MG63 (cell line): ENCODE measurements at places on chromosomes 1 and 21.
A peak's percentile ranks its signal among the peaks of the same experiment; 100 is the strongest.

GRCh38 chr1:172382406-172382805 lies 38.1 kb upstream of the C1orf105 start:
- DNase-seq, result no peak

DNA sequence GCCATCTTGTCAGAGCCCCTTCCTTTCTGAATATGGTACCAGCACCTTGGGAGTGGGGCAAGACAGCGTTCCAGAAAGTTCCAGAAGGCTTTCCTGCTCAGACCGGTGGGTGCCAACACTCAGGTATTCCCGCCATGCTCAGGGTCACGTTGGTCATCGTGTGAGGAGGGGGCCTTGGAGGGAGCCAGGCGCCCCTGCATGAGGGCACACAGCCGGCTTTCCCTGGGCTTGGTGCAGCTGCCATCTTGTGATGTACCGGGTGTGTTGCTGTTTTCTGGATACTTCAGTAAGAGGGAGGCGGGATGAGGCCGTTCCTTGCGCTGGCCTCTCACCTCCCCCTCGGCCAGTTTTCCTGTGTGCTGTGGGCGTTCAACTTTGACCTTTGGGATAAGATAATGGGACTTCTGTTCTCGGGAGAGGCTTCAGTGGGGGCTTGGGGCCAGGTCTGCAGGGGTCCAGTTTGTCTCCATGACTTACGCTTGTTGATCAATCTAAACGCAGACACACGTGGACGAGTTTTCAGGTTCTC lies 69.7 kb downstream of the PRDM16 start:
- no peak for DNase-seq

GRCh38 chr1:107976431-107976830 lies 11.5 kb upstream of the VAV3 start:
- DNase-seq, result no peak

GRCh38 chr1:112007169-112007568 lies 17.7 kb upstream of the KCND3 start:
- no peak for DNase-seq

DNA sequence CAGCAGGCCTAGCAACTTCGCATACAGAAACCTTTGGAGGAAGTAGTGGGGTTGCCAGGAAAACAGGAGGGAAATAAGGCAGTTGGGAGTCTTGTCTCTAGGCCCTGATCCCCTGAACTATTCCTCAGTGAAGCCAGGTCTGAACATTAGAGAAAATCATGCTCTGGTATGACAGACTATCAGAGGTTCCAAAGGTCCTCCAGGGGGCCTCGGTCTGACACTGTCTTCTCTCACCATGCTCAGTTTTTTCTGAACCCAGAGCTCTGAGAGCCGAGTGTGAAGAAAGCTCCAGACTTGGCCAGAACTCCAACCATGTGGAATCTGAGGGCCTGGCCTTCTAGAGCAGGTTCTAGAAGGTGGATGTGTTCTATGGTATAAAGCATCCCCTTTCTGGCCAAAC lies 4.0 kb downstream of the TOMM40L start:
- DNase-seq, result no peak

DNA sequence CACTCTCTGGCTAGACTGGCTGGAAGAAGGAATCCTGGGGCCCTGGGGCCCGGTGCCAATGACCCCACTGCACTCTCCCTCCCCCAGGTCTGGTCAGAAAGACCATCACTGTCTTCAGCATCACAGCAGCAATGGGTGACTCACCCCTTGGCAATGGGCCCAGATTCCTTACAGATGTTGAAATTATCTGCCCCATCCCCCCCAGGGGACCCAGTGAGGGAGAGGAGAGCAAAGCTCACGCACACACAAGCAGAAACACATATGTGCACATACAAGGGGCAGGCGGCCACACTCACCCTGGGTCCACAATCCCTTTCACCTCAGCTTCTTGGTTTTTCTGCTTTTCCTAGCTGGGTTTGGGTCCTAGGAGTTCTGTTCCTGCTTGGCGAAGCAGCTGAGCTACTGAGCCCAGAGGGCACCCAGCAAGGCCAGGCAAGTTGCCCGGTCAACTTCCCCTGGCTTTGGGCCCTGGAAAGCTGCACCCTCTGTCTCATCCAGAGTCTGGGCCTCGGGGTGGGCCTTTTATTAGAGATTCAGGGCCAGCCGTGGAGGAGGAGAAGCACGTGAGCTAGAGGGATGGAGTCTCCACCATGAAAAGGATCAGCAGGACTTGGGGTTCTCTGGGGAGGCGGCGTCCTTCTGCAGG lies 2.6 kb downstream of the COL16A1 start:
- peak; percentile 97 for DNase-seq

- no peak for DNase-seq
Measured at GRCh38 chr1:160097151-160097910, 1.1 kb downstream of the IGSF8 start.

DNA sequence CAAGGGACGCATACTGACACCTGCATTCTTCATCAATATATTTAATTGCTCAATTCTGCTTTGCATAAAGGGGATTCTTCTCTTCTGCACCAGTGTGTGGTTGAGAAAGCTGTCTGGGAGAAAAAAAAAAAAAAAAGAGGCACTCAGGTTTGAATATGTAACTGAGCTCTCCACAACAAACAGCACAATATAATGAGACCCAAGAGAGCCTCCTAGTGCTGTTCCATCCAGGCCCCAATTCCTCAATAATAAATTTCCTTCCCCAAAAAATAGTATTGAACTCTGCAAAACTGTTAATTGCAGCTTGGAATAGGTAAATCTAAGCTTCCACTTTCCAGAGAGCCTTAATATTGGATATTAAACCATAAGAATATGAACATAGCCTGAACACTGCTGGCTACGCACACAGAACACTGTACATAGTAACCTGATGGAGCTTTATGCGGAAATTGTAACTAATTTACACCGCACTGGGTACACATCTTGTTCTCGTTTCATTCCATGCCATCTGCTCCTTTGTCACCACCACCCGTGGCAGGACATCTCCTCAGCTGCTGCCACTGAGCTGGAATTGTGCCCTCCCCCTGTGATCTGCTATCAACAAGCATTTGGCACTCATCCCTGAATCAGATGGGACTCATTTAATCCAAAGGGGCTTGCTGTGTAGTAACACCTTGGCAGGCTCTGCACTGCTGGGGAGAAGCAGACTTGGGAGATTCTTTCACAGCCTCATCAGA lies 272.0 kb downstream of the HHIPL2 start:
- no peak for DNase-seq

DNA sequence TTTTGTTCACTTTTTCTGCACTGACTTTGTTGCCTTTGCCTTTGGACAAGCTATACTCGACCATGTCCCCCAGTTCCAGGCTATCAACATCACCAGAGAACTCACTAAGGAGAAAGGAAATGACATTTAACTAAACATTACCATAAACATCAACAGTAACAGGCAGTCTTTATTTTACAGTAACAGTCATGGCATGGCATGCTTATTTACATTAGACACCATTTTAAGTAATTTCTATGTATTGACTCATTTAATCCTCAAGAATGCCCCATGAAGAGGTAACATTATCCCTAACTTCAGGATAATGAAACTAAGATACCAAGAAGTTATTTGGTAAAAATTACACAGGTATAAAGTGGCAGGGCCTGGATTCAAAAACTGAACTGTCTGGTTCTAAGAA lies 8.7 kb upstream of the NRAS start:
- no peak for DNase-seq

GRCh38 chr1:29698033-29698432 lies 461.7 kb downstream of the PTPRU start:
- DNase-seq, result peak; percentile 84

- peak; percentile 26 for DNase-seq
Measured at GRCh38 chr21:15272591-15272990, 207.8 kb upstream of the NRIP1 start.
